Hematopoietic multipotent progenitor cell treated with erythropoietin and hydrocortisone succinate and interleukin-3 and kit ligand, for 15 days (in vitro differentiated cells): ENCODE measurements at places on chromosomes 7 and 10.

DNA sequence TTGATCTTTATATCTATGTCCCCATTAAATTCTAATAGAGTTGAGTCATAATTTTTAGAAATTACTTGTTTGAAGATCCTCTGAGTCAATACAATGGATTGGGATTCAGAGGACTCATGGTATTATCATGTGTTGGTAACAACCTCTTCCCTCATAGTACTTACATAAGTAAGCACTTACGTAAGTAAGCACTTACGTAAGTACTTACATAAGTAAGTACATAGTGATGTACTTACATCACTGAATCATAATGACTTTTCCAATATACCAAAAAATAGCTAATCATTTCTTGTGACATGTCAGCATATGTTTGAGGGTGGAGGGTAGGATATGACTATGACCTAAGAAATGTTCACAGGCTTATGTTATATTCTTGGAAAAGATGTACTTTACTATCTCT, 740.5 kb downstream of the SORCS1 start:
- DNase-seq = no peak

GRCh38 chr7:87038993-87039690, 20.3 kb downstream of the ELAPOR2 start:
- DNase-seq = no peak

DNA sequence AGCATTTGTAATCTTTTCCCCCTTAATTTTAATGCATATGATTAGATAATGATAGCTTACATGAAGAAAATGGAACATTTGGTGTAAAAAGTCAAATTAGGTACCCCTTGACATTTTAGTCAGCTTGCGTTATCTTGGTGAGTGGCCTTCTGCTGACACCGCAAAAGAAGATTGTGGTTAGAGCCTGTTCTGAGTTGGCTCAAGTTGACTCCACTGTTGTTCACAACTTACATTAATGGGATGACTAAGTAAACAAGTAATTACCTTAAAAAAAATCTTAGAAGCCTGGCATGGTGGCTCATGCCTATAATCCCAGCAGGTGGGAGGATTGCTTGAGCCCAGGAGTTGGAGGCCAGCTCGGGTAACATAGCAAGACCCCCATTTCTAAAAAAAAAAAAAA, 24.2 kb downstream of the TRRAP start:
- no peak for DNase-seq

DNA sequence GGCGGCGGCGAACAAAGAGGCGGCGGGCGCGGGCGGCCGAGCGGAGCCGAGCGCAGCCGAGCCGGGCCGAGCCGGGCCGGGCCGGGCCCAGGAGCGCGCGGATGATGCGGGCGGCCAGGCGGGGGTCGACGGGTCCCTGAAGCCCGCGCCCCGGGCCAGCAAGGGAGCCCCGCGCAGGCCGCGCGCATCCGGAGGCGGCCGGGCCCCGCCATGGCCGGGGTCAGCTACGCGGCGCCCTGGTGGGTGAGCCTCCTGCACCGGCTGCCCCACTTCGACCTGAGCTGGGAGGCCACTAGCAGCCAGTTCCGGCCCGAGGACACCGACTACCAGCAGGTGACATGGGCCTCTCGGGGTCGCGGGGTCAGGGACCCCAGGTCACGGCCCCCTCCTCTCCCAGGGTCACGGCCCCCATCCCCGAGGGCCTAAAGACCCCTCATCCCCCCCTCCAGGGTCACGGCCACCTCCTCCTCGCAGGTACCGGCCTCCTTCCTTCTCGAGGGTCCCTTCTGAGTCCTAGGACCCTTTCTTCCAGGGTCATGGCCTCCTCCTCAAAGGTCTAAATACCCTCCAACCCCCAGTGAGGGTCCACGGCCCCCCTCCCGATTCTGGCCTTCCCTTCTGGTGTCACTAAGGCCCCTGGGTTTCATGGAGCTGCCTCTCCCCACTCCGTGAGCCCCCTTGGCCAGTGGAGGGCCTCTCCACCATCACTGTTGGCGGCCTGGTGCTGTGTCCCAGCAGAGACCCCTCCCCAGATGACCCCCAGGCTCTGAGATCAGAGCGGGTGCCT, at the start of gene TTYH3:
Gene TTYH3, plus strand, starts transcription at position 41 of the 787 bp plus-strand sequence. Its CDS starts 170 bp downstream, at position 211.
- DNase-seq = no peak

DNA sequence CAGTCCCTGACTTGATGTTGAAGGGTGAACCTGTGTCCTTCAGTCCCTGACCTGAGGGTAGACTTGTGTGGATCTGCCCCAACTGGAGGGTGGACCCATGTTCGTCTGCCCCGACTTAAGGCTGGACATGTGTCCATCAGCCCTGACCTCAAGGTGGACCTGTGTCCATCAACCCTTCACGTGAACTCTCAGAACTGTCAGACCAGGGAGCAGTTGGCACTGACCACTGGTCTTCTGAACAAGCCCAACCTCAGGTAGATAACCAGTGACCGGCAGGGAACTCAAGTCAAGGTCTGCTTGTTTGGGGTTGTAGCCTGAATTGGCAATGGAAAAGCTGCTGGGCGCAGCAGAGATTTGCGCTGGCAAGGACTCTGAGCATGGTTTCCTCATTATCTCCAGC, 96.5 kb downstream of the ADCY1 start:
- DNase-seq = no peak

DNA sequence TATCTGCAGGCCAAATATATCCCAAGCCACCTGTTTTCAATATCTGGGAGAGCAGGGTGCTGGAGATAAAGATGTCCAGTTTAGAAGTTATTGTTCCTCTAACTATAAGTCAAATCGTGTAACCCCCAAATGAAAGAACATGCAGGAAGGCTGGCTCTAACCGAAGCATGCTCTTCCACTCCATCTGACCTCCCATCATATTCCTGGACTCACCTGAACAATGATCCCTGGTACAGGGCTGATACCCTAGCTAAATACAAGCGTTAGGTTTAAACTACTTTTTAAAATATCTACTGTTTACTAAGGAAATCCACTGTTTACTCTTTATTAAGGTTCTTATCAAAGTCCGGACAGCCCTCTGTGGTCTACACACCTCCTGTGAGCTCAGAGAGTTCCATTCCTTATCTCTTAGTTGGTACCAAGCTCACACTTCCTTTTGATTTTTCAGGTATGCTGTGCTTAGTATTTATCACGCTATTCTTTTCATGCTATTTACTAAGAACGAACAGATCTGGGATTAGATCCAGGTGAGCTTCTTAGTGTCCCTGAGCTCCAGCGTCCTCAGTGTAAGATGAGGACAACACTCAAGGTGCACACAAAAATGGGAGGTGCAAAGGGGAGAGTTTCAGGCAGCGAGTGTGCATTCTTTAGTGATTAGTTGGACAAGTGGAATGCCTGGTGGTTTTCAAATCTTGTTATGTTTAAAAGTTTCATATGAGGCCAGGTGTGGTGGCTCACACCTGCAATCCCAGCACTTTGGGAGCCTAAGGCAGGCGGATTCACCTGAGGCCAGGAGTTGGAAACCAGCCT, 23.6 kb upstream of the COBL start:
- no peak for DNase-seq

DNA sequence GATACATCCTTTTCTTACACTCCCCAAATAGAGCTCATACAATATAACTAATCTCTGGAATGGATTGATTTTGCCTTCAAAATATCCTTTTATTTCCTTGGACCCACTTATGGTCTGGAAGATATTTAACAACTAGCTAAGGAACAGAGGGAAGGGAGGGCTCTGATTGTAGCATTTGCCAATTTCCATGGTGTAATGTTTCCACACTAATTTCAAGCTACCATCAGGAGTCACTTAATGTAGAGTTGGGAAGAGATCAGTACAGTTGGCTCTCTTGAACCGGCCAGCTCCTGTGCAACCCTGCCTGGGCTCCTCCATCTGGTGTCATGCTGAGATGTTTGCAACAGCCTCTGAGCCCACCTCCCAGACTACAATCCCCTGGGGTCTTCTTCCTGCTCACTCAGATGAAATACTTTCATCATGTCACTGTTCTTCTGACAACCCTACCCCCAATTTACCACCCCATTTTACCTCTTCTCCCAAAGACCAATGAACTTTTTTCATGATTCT, 8.0 kb upstream of the IL6 start:
- no peak for DNase-seq

- DNase-seq = no peak
Measured at GRCh38 chr7:18521945-18522566, 26.5 kb downstream of the HDAC9 start.

DNA sequence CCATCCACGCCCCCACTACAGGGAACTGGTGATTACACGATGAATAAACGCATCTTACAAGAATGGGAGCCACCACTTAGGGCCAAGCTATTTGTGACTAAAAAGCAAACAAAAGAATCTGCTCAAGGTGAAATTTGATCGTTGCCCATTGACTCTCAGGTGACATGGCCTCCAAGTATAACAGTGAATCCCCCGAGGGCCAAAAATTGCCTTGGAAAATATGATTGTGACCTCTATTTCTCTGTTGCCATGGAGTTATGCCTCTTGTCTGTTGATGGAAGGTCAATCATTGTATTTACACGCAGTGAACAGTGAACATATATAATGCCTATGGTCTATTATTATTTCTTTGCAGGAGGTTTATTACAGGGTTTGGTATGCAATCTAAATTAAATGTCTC, 282.3 kb downstream of the KLF6 start:
- no peak for DNase-seq

DNA sequence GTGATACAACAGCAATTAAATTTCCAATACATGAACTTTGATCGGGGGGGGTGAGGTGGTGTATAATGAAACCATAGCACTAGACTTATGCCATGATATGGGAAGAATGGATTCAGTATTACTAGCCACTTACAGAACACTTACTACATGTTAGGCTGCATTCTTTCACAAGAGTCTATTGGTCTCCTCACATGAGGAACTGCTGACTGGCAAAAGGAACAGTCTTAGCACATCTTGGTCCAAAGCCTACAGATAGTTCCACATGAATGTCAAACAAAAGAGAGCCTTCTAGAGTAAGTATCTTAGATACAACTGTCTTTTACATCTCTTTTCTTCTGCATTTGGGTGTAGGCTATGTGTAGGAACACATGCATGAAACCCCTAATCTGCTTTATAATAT, 115.9 kb upstream of the DNAJB12 start:
- DNase-seq = no peak

- no peak for DNase-seq
Measured at GRCh38 chr7:55381696-55382095, 16.6 kb downstream of the LANCL2 start.

DNA sequence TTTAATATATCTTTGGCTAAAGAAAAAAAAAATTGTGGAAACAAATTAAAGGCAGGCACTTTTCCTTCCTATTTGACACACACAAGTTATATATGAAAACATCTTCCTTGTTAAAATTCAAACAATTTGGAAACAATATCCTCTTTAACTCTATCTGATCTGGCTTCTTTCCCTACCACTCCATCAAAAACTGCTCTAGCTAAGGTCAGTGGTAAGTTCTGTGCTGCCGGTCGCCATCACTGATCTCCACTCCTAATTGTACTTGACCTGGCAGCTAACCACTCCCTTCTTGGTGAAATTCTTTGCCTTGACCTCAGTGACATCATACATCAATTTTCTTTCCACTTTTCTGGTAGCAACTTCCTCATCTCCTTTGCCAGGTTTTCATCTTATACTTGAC, 47.9 kb upstream of the MRLN start:
- no peak for DNase-seq

GRCh38 chr10:5643346-5644067, 22.9 kb downstream of the ASB13 start:
- no peak for DNase-seq

DNA sequence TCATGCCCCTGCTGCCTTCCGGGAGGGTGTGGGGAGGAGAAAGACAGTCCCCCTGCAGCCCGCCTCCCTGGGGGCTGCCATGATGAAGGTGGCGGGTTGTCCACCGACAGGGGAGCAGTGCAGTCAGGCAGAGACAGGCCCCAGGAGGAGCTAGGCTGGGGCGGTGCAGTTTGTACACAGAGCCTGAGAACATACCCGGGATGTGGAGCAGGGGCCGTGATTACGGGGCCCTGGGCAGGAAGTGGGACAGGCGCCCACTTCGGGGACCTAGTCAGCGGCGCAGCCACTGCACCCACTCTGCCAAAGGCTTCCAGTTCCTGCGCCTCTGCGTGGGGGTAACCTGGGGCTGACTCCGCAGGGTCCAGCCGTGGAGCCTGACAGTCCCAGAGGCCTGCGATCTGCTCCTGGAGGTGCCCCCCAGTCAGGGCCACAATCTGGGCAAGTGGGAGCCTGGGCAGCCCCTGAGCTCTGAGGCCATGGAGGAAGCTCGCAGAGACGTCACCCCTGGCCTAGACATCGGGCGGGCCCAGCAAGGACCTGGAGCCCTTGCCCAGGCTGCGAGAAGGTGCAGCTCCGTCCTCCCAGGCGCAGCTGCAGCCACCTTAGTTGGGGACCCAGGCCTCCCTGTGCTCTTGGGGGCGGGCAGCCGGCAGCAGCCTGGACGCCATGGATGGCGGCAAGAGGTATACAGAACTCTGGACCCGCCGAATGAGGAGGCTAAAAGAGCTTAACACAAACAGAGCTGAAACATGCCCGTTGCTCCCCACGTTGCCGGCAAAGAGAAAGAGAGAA, 1356.8 kb downstream of the XPNPEP1 start:
- DNase-seq = no peak

- DNase-seq = no peak
Measured at GRCh38 chr7:105880571-105881330, 4.4 kb upstream of the ATXN7L1 start.

GRCh38 chr7:73577627-73578341, 595 bp downstream of the TBL2 start:
- no peak for DNase-seq

DNA sequence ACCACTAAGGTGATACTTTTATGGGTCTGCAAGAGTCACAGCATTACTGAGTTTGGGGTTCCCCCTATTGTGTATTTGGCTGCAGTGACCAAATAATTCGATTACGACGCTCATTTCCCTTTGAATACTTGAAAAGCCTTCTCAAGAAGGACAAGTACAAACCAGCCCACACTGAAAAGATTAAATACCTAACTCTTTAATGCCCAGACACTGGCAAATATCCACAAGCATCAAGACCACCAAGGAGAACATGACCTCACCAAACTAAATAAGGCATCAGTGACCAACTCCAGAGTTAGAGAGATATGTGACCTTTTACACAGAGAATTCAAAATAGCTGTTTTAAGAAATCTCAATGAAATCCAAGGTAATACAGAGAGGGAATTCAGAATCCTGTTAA, 31.8 kb upstream of the SFTPD start:
- DNase-seq = no peak

- no peak for DNase-seq
Measured at GRCh38 chr10:133353988-133354605, 3.7 kb downstream of the FUOM start.

- no peak for DNase-seq
Measured at GRCh38 chr7:13802651-13803050, 186.8 kb downstream of the ETV1 start.

DNA sequence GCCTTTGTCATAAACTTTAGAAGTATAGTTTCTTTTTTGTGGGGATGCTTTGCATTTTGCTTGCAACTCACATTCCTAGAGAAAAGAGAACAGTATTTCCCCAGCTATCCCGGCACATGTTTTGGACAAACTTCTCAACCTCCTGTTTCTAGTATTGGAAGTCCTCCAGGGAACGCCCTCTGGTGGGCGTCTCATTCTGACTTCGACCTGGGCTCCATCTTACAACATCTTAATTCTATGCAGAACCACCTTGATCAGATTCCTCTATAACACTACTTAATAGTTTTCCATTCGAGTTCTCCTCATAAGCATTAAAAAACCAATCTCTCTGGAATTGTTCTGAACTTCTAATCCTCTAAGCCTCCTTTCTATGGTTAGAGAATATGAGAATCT, 139.5 kb upstream of the FZD8 start:
- no peak for DNase-seq

- DNase-seq = no peak
Measured at GRCh38 chr10:104293011-104293410, 24.0 kb downstream of the GSTO2 start.
